ENCODE measurements at places on chromosomes 13 and 19. TPM values are rescaled to one million over a fixed set of nuclear protein-coding genes. Genes with fewer than 3 reads are reported as not detected.

- no peak for DNase-seq
Measured at GRCh38 chr13:78787190-78787589, 128.2 kb upstream of the OBI1 start.

SKA3 gene
- 0.30 TPM for total RNA-seq

DNA sequence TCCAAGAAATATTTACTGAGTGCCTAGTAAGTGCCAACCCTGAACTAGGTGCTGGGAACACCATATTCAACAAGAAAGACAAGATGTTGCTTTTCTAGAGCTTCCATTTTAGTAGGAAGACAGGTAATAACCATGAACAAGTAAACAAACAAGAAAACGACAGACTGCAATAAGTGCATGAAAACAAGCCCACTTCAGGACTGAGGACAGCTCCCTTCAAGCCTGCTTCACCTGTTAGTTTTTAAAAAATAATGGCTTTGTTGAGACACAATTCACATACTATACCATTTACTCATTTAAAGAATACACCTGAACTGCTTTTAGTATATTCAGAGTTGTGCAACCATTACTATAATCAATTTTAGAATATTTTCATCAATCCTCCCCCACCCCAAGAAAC, 30.4 kb downstream of the CYP4F22 start:
- DNase-seq = no peak

P2RY11 gene
- total RNA-seq = 93.9 TPM

ZNF285 gene
- total RNA-seq = 0.22 TPM

DNA sequence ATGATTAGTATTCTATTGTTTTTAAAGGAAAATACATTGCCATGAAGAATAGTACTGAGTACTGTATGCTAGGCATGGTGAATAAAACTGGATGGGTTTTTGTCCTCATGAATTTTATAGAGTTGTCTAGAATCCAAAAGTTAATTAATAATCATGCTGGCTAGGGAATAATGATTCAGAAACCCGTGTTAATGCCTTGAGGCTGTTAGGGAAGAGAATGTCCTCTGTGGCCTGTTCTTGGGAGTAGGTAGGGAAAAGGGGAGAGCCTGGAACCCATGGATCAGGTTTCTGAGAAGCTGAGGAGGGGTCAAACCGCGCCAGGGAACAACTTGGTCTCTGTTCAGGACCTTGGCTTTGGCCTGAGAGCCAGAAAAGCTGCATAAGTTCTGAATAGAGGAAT, 1376.3 kb upstream of the SLC10A2 start:
- no peak for DNase-seq

DNA sequence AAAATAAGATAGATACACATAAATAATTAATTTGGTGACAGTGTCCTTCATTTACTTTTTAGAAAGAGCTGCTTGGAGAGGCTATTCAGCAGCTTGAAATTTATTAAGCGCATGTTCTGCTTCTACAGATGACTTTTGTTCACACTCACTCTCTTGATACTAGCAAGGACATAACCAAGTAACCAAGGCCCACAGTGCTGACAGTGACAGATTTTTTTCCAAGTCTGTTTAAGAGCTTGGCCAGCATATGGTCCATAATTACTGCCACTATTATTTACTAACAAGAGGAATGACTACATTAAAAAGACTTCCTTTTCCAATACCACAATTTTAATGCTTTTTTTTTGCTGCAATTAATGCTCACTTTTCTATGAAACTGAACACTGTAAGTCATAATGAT, 673.7 kb upstream of the MIR17HG start:
- DNase-seq = no peak

DNA sequence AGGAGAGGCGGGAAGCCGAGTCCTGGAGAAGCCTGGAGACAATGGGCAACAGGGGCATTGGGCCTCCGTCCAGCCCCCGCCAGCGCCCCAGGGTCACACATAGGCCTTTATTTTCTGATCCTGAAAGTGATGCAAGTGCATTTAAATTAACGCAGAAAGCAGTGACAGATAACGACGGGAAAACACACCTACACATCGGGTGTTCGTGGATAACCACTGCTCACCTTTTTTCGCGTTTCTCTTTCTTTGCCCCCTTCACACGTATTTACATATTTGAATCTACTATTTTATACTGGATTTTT, 30.4 kb upstream of the GRTP1 start:
- DNase-seq = no peak

DNA sequence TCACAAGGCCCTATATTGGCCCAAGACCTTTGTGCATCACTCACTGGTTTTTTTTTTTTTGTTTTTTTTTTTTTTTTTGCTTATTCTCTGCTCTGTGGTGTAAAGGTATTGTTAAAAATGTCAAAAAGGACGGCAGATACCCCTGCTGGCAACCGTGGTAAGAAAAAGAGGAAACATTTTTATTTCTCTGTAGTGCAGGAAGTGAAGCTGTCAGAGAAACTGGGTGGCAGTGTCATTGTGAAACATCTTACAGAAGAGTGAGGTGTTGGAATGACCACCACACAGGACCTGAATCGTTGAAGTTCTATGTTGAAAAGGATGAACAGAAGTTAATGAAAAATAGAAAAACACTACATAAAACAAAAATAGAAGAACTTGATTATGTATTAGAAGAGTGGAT, 346.4 kb downstream of the FGF9 start:
- DNase-seq = no peak

NRTN gene
- total RNA-seq = 1.5 TPM

- DNase-seq = peak; percentile 78
Measured at GRCh38 chr19:38852231-38853044, 2.7 kb upstream of the HNRNPL start.

POSTN gene
- not detected for total RNA-seq

NLRP5 gene
- not detected for total RNA-seq
